ENCODE measurements at places on chromosomes 7 and 10.
A peak's percentile ranks its signal among the peaks of the same experiment; 100 is the strongest.

- DNase-seq, result peak; percentile 56
Measured at GRCh38 chr10:115093286-115093775, at the start of gene ATRNL1. ATRNL1 (plus strand) TSS chr10:115093365; CDS start chr10:115093751, 386 bp downstream.

DNA sequence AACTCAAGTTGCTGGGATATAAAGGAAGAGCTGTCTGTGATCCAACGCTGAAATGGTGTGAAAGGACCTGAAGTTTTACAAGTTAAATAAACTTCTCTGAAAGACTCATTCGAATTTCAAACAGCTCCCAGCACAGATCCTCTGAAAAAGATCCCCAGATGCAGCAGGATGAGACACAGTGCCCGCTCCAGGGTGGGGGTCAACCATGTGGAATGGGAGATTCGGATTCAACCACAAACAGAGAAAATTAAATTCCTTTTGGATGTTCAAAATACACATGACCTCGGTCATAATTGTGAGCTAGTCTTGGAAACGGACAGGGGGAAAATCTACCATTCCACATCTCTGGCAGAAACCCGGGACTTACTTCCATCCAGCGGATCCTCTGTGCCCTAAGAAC lies 119.6 kb downstream of the PRKAG2 start:
- DNase-seq, result no peak

DNA sequence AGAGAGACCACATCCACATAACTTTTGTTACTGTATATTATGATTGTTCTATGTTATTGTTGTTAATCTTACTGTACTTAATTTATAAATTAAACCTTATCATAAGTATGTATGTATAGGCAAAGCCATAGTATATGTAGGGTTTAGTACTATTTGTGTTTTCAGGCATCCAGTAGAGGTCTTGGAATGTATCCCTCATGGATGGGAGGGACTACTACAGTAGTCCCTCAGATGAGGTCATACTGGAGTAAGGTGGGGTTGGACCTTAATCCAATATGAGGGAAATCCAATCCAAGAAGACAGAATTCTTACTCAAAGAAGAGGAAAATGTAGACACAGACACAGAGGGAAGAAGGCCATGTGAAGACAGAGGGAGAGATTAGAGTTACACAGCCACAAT lies 34.1 kb upstream of the MALRD1 start:
- no peak for DNase-seq

GRCh38 chr7:39085590-39086049 lies 107.9 kb downstream of the POU6F2 start:
- DNase-seq, result no peak

GRCh38 chr7:1348096-1348822 lies 111.0 kb downstream of the MICALL2 start:
- no peak for DNase-seq

GRCh38 chr10:37754538-37755323 lies 102.7 kb downstream of the ZNF248 start:
- no peak for DNase-seq

DNA sequence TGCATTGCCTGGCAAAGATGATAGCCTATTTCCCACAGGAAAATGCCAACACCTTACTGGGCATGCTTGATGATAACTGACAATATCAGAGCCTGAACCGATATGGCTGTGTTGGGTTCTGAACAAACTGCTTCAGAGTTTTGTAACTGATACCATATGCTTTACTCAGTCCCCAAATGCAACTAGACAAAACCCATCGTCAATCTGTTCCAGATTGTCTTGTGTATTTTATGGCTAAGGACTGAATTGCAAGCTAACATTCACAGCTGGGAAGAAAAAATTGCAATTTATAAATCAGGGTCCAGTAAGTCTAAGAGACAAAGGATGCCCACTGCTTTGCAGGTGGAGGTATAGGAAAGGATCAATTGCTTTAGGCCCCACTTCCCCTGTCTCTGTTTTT lies 116.8 kb upstream of the WNT16 start:
- DNase-seq, result no peak

DNA sequence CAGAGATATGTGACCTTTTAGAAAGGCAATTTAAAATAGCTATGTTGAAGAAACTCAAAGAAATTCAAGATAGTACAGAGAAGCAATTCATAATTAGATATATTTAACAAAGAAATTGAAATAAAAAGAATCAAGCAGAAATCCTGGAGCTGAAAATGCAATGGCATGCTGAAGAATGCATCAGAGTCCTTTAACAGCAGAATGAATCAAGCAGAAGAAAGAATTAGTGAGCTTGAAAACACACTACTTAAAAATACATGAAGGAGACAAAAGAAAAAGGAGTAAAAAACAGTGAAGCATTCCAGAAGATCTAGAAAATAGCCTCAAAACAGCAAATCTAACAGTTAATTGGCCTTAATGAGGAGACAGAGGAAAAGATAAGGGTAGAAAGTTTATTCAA lies 20.0 kb downstream of the ZPBP start:
- no peak for DNase-seq

DNA sequence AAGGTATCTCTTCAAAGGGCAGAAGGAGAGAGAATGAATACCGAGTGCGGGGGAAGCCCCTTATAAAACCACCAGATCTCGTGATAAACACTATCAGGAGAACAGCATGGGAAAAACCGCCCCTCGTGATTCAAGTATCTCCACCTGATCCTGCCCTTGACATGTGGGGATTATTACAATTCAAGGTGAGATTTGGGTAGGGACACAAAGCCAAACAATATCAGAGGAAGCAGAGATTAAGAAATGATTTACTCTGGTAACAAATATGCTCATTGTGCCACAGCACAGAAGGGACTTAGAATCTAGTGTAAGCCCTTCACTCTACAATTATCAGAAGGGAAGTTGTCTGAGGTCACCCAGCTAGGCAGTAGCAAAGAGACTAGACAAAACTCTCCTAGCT lies 40.1 kb upstream of the ZNRF2 start:
- DNase-seq, result no peak

DNA sequence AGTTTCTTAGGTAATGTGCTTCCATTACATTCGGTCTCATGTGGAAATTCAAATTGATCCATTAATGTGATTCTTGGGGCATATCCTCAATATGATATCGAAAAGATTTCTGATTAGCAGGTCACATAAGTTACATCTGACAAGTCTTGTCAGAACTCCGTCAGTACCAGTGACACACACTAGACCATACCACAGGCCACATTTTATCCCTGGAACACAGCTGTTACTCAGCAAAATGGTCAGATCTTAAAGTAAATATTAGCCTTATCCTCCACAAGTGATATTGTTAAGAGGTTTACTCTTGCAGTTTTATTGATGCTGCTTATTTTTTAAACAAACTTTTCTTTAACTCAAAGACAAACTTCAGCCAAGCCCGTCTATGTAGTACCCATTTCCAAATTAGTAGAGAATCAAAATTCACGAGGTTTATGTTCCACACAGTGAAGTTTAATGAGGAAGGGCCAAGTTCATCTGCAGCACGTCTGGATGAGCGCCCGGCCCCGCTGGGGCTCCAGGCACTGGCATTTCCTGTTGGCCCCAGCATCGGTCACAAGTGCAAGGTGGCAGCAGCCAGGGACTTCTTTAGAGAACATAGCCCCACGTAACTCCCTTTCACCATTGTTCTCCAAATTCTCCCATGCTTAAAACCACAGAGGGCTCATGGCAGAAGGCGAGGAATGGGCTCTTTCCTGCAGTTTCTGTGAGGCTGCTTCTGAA lies 132.2 kb downstream of the VIPR2 start:
- DNase-seq, result no peak

DNA sequence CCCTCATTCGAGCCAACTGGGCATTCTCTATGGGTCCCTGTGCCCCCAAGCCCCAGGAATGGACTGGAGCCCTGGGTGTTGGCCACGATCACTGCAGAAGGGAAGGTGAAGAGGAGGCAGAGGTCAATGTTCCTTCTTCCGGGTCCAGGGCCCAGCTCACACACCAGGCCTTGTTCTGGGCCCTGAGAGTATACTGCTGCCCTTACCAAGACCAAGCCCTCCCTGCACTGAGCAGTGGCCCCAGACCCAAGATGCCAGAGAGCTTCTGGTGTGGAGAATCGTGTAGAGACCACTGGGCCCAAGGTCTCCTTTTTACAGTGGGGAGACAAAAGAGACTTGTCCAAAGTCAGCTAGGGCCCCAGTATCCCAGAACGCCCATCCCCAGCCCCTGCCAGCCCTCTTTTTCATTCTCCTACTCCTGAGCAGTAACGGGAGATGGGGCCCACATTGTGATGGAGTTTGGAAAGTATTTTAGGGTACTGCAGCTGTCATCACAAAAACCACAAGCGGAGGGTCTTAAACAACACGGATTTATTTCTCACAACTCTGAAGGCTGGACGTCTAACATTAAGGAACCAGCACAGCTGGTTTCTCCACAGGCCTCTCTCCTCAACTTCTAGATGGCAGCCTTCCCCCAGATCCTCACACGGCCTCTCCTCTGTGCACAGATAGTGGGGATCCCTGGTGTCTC lies 79.4 kb downstream of the PDGFA start:
- DNase-seq, result no peak

DNA sequence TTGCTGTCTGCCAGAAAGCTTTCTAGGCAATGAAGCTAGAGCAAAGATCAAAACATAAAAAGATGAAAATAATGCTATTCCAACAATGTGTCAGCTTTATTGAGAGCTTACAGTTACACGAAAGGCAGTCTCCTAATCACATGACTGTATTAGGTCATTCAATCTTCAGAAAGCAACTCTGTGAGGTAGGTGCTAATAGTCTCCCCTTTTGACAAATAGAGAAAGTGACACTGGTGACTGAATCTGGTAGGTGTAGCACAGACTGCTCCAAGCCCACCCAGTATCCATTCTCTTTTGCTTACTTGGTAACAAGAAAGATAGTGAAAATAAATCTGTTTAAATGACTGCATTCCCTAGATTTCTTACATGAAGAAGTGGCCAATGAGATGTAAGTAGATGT lies 58.8 kb downstream of the DGKB start:
- no peak for DNase-seq

GRCh38 chr7:50704844-50705243 lies 77.9 kb downstream of the GRB10 start:
- no peak for DNase-seq

GRCh38 chr10:97713826-97714400 lies 383 bp downstream of the MARVELD1 start:
- DNase-seq, result peak; percentile 57

- DNase-seq, result no peak
Measured at GRCh38 chr7:113370910-113371309, 252.6 kb upstream of the SMIM30 start.

- no peak for DNase-seq
Measured at GRCh38 chr7:108308276-108308675, 148.0 kb downstream of the NRCAM start.

DNA sequence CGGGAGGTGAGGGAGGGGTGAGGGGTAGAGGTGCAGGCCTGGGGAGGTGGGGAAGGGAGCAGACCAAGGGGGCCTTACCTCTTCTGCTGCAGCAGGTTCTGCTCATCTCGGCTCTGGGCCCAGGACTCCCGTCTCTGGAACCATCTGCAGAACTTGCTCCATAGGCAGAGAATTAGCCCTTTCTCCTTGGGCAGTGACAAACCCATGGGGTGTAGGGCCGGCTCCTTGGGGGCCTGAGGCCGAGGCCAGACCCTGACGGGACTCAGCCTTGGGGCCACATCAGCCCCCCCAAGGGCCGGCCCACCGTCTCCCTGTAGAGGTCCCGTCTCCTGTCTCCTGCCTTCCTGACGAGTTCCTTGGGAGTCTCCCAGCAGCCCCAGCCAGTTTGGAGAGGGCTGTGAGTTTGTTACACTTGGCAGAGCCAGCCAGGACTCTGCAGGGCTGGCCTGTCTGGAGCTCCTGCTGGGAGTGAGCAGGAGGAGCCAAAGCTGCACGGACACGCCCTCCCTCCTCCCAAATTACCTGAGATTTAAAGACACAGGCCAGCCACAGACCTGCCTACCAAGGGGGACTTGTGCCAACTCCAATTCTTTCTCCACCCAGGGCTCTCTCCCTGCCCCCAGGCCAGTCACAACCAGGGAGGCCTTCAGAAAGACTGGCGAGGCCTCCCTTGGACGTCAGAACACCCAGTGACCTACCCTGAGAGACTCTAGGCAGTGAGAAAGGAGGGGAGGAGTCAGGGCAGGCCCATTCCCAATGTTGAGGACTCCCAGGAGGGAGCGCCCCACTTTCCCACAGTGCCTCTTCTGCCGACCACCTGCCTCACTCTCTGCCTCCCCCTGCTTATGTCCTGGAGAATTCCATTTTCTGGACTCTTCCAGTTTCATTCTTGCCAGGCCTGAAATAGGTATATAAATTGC lies at the start of gene TRPV6:
TSS of gene TRPV6 (minus strand) at position 435 of the 920 bp plus-strand sequence.
- DNase-seq, result no peak

DNA sequence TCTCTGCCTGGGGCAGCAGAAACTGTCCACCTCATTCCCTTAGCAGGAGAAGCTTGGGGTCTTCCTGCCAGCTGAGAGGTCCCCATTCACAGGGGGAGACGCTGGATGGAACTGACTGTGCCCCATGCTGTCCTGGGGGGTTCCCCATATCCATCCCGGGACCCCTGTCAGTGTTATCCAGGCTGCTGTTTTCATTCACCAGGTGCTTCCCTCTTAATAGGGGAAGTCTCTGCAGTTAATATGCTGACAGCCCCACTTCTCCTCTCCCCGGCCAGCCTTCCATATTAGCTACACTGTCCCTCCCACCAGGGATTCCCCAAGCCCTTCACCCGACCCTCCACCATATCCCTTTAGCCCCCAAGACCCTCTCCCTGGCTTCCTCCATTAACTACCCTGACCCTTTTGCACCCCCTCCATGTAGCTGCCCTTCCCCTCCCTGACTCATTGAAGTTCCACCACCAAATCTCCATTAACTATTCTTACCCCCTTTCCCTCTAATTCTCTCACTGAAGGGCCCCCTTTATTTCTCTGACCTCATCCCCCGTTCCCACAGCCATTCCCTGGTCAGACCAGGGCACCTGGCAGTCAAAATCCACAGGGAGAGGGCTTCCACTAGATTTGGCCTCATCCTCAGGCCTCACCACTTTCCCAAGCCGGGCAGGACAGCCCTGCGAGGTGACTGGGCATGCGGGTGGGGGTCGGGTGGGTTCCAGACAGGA lies 92.0 kb upstream of the PAX2 start:
- no peak for DNase-seq

DNA sequence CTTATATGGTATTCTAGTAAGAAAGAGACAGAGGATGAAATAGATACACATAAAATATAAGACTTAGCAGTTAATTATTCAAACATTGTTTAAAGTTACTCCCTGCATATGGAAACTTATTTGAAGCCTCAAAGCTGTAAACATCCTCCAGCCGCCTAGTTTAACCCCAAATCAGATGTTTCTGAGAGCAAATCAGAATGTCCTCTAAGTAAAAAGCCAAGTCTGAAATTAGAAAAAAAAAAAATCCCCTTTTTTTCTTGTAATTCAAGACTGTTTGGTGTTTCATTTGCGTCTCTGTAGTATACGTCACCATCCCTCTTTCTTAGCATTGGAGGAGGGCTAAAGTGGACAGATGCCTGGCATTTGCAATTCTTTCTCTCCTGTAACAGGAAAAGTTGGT lies 46.4 kb downstream of the TMEM26 start:
- DNase-seq, result no peak

- DNase-seq, result no peak
Measured at GRCh38 chr10:25487266-25487665, 312.5 kb downstream of the GPR158 start.
